Left renal pelvis (tissue), 4 donors: ENCODE measurements at places on chromosomes 4 and X.

- no peak for DNase-seq
Observed at GRCh38 chr4:84218031-84218430, 281.1 kb downstream of the NKX6-1 start.

GRCh38 chr4:71163317-71163716 lies 169.9 kb downstream of the DCK start:
- DNase-seq = no peak

GRCh38 chr4:108001540-108002135 lies 11.9 kb downstream of the HADH start:
- no peak for DNase-seq

DNA sequence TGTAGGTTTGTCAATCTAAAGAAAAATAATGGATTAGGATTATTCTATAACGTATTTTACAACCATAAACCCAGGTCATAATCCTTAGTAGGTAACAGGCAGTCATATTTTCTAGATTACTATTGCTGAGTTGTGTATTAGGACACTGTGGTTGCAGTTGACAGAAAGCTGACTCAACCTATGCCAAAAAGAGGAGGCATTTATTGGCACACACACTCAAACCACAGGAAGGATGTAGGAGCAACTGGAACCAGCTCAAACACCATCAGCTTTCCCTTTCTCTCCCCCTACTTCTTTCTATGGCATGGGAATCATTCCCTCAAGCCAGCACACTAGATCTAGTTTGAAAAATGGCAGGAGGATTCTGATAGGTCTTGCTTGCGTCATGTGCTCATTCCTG lies 136.4 kb upstream of the FAM9C start:
- DNase-seq = no peak

- no peak for DNase-seq
Observed at GRCh38 chr4:30068234-30068633, 651.9 kb upstream of the PCDH7 start.

DNA sequence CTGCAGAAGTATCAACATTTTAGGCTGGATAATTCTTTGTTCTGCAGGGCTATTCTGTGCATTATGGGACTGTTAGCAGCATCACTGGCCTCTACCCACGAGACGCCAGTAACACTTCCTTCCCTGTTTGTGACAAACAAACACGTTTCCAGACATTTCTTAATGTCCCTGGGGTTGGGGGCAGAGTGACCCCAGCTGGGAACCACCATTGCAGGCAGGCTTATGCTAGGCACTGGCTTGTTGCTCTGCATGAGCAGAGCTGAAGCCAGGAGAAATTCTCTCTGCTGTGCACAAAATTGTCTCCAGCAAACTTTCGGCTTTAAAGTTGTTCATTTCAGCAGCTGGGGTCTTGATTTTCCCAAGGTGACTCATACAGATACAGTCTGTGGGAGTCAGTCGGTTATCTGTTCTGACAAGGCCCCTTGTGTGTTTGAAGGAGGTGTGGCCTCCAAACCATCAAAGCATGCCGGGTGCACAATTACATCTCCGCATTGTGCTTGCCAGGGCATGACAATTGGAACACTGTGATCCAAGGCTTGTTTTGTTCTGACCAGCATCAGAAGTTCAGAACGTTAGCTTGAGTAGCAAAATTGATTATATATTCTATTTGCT lies 156.4 kb upstream of the BOD1L1 start:
- no peak for DNase-seq

GRCh38 chr4:7320206-7320797 lies 114.4 kb downstream of the PSAPL1 start:
- no peak for DNase-seq

- no peak for DNase-seq
Observed at GRCh38 chr4:26303008-26303407, 17.8 kb upstream of the RBPJ start.

DNA sequence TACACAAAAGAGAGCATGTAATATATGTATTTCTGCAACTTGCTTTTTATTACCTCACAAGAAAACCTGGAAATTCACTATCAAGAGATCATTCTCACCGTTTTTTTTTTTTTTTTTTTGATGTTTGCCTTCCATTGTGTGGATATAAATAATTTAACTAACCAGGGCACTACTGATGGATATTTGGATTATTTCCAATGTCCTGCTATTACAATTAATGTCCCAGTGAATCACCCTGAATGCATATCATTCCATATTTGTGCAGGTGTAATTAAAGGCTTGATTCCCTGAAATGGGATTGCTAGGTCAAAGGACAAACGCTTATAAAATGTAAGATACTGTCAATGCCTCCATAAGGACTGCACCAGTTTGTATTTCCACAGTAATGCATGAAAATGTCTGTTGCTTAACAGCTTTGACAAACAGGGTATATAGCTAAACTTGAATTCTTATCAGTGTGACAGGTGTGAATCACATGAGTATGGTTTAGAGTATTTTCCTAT lies 87.8 kb downstream of the NCAPG start:
- DNase-seq = no peak

GRCh38 chrX:69109706-69110105 lies 55.5 kb downstream of the PJA1 start:
- DNase-seq = no peak

GRCh38 chr4:16117164-16117563 lies 33.3 kb upstream of the PROM1 start:
- DNase-seq = no peak

GRCh38 chr4:44756559-44756958 lies 30.2 kb upstream of the GNPDA2 start:
- no peak for DNase-seq

DNA sequence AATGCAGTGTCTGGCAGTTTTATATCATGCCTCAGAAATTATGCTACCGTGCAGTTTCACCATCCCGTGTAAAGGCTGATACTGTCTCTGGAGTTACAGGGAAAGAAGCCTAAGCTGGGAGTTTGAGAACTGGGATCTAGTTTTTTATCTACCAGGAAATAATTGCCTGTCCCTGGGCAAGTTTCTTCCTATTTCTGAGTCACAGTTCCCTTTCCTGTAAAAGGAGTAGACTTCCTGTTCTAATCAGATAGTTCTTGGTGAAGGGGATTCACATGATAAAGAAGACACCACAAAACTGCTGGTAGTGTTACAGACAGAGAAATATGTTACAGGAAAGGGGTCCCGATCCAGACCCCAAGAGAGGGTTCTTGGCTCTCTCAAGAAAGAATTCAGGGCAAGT lies 17.1 kb downstream of the HERC3 start:
- DNase-seq = no peak

GRCh38 chr4:112680996-112681395 lies 44.1 kb downstream of the LARP7 start:
- DNase-seq = no peak

GRCh38 chrX:103779141-103779789 lies 2.6 kb downstream of the PLP1 start:
- DNase-seq = no peak

DNA sequence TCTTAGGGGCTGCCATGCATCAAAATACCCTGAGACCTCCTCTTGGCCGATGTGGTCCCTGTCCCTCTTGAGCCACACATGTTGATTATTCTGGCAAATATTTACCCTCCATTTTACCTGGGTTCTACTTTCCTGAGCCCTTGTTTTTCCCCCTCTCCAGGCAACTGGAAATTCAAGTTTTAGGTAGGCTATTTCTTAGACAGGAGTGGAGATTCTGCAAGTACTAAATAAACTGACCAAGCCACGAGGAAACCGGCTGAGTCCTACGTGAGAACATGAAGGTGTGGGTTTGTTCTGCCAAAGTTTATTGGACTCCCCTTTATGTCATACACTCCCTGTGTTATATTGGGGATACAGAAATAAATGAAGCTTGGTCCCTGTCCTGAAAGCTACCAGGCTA lies 88.1 kb downstream of the RTL5 start:
- DNase-seq = no peak
